ENCODE measurements at places on chromosomes 7 and 10. TPM values are rescaled to one million over a fixed set of nuclear protein-coding genes. Genes with fewer than 3 reads are reported as not detected.

- DNase-seq, result no peak
Measured at GRCh38 chr7:102830197-102830596, 81.4 kb downstream of the FAM185A start.

- no peak for DNase-seq
Measured at GRCh38 chr7:128378637-128379036, 17.1 kb upstream of the PRRT4 start.

DNA sequence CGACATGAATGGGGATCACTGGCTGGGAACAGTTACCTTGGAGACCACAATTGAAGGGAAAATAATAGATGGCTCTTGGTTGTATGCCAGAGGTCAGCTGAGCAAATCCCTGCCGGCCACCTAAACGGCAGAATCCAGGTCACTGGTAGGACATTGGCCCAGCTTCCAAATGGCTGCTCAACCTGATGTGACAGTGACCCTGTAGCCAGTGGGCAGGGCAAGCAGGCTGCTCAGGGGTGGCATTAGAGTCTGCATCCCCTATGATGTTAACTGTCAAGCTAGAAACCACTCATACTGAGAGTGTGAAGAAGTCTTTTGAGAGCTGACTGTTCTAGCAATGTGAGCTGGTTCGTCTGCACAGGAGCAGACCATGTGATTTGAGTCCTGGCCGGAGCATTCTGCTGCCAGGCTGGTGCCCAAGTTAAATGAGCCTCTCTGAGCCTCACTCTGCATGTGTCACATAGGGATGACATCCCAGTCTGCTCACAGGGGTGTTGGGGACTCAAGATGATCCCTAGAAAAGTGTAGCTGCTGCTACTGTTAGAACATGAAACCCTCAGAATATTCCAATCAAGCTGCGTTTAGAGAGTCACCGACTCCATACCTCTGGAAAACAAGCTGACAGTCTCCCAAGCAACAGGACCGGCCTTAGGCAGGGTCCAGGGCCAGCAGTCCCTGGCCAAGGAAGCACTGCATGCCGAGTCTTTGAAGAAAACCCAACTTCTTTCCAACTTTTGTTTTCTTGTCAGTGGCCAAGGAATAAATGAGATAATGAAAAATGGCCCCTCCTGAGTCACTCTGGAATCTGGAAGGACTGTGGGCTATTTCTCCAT, 69.7 kb downstream of the VWA2 start:
- peak; percentile 38 for DNase-seq

- peak; percentile 76 for DNase-seq
Measured at GRCh38 chr7:54349229-54349628, 192.9 kb upstream of the VSTM2A start.

DNA sequence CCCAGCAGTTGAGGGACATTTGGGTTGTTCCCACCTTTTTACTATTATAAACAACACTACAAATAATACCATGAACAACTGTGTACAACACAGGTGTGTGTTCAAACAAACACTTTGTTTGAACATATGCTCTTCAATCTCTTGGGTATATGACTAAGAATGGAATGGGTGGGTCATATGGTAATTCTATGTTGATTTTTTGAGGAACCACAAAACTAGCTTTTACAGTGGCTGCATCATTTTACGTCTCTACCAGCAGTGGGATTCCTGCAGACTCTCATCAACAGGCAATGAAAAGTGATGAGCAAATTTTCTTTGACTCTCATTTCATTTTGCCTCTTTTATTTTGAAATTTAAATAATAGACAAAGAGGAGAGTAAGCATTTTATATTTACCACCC, 116.9 kb upstream of the KLF14 start:
- DNase-seq, result no peak

DNA sequence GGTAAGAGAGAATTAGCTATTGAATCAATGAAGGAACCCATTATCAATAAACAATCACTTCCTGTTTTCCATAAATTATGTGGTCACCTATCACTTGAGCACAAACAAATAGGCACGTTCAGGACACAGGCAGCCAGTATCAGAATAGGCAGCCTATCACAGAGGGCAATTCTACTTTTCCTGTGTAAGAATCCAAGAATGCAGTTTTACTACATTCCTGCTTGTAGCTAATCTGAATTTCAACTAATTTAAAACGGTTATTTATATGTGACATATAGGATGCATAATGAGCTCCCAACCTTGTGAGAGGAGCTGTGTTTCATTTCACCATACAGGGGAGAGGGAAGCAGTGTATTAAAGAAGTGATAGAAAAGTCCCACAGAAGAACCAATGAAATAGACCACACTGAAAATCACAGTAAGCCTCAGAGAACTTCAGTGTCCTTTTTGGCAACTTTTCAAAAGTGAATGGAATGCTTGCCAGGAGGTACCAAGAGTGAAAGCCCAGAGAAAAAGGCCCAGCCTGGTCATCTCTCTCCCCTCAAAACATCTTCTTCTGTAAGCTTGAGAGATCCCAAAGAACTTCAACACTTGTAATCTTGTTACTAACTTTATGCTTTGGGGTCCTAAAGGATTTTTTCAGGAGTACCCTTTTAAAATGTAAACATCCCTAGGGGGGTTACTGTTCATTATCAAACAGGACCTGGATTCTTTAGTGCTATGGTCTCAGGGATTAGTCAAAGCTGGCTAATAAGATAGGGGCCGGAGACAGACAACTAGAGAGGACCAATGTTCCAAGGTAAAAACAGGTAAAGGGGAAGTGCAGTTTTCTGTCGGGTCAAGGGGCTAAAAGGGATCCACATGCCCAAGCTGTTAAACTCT, 1.3 kb downstream of the IMMP2L start:
- peak; percentile 60 for DNase-seq

DNA sequence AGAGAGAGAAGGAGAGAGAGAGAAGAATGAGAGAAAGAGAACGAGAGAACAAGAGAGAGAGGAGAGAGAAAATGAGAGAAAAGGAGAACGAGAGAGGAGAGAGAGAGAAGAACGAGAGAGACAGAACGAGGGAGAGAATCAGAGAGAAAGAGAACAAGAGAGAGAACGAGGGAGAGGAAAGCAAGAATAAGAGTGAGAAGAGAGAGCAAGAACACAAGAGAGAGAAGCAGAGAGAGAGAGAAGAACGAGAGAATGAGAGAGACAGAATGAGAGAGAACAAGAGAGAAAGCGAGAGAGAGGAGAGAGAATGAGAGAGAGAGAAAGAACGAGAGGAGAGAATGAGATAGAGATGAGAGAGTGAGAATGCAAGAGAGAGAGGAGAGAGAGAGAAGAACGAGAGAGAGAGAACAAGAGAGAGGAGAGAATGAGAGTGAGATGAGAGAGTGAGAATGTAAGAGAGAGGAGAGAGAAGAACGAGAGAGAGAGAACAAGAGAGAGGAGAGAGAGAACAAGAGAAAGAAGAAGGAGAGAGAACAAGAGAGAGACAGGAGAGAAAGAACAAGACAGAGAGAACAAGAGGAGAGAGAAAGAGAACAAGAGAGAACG, 68.2 kb downstream of the ASB13 start:
- DNase-seq, result no peak

DNA sequence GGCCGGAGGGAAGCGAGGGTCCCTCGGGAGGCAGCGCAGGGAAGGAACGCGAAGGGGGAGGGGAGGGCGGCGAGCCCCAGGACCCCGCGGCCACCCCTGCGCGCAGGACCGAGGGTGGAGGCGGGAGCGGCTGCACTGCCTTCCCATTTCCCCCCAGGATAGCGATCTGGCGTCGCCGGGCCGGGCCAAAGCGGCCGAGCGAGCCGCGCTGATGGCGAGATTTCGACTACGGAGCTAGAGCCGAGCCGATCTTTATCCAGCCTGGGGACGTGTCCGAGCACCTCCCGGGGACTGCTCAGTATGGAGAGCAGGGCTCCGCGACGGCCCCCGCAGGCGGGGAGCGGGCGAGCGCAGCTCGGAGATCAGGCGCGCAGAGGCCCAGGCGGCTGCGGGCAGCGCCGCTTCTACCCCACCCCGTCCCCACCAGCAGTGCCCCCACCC, 590 bp upstream of the CRTAC1 start:
- DNase-seq, result no peak

DNA sequence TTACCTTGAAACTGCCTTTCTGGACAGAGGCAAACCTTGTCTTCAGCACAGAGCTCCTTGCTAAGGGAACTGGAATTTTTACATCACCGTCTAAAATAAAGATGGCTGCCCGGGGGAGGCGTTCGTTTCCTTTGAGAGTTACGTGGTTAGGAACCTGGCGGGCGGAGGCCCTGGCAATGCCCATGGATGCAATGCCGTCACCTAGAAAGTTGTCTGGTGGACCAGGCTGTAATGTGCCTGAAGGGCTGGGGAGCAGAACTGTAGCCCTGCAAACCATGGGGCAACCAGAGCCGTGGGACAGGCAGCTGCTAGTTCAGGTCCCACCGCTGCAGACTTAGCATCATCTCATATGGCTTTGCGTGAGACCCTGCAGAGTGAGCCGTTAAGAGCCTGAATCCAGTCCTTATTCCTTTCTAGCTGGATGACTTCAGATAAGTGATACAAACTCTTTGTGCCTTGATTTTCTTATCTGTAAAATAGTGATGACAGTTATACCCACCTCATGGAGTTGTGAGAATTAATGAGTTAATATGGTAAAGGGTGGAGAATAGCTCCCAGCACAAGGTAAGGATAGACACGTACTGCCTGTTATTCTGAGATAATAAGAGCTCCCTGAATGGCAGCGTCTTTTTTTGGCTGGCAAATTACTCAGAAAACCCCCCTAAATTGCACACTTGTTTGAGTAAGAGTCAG, 219.7 kb downstream of the EMX2 start:
- DNase-seq, result no peak

GRCh38 chr7:107857541-107857912, 33.5 kb upstream of the DLD start:
- peak; percentile 49 for DNase-seq

- DNase-seq, result peak; percentile 91
Measured at GRCh38 chr10:79401015-79401921, 44.2 kb downstream of the ZCCHC24 start.

DNA sequence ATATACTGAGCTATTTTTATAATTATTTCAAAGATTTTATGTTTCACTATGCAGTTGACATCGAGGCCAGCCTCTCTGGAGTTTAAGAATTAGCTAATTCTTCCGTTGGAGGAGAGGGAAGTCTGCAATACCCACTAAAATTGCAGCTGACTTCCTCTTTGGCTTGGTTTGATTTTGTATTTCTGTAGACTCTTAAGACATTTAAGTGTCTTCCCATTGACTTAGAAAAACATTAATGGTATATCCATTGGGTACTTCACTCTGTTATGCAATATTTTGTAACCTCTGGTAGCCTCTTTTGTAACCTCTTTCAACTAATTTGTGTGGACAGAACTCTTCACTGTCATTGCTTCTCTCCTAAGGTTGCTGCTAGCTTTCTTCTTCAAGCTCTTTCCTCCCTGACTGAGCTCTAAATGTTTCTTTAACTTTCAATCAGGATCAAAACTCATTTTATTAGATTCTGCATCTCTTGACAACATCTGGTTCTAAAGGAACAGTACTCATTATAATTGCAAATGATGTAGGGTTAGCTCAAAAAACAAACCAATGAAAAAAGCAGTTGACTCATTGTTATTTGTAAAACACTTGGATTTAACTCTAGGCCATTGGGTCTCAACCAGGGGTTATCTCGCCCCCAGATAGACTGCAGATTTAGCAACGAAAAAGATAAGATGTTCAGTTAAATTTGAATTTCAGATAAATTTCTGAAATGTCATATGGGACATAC, 1.7 kb upstream of the ANKRD22 start:
- DNase-seq, result no peak

Gene NPC1L1
- total RNA-seq, result not detected

Gene ERVW-1
- total RNA-seq, result not detected

Gene C10orf67
- not detected for total RNA-seq

Gene CYP3A4
- total RNA-seq, result not detected

Gene TUBB8
- not detected for total RNA-seq

Gene RPEL1
- total RNA-seq, result under 0.01 TPM

Gene ZNF804B
- not detected for total RNA-seq

Measured in fibroblast of the aortic adventitia (primary cell).